ENCODE measurements at places on chromosomes 3 and 15.

DNA sequence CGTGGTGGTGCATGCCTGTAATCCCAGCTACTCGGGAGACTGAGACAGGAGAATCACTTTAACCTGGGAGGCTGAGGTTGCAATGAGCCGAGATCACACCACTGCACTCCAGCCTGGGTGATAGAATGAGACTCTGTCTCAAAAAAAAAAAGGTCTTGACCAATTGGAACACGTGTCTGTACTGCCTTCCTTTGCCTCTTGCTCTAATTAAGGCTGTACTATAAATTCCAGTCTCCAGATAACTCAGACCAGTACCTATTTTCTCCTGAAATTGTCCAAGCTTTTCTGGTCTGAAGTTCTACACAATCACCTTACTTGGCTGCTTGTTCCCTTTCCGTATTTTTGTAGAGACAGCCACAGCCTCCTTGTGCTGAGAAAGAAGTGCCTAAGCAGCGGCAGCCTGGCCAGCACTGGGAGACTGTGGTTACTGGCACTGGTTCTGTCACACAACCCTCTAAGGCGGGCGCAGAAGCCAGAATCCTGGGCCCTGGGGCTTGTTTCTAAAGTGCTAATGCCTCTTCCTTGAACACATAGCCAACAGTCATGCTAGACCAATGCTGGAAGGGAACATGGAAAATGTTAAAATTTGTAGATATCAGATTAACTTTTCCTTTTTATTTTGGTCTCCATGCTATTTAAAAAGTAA is 6.2 kb upstream of the CEP70 start:
- no peak for DNase-seq

DNA sequence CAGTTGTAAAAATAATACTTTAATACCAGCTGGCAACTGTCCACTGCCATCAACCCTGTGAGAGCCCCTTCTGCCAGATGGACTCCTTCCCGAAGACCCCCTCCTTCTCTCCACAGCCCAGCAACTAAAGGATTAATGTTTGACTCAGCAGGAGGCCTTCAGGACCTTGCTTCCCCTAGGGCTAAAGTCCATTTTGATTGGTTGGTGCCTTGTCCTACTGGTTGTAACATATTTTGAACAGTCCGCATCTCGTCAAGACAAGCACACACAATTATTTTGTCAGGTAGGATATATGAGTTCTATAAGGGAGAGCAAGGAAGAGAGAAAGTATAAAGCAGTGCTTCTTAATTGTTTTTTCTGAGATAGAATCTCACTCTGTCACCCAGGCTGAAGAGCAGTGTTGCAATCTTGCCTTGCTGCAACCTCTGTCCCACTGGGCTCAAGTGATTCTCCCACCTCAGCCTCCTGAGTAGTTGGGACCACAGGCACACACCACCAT is 18.6 kb downstream of the ACOX2 start:
- no peak for DNase-seq

GRCh38 chr3:52973806-52974205 is 72.1 kb downstream of the SFMBT1 start:
- DNase-seq = no peak

DNA sequence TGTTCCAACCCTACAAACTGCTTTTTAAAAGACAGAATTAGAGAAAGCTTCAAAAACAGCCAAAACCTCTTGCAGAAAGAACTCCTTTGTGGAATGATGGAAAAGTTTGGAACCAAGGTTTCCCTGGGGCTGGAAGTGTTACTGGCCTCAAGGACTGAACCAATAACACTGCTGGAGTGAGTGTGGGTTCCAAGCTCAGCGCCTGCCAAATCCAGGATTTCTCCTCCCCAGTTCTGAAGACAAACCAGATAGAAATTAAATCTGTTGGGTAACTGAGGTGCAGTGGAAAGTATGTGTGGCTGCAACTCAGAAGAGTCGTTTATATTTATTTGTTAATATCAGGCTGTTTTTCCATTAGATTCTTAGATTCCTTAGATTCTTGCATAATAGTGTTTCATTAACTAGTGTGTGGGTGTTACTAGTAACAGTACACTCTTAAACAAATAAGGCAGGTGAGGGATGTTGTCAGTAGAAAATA is 66.5 kb upstream of the FNDC3B start:
- DNase-seq = no peak

DNA sequence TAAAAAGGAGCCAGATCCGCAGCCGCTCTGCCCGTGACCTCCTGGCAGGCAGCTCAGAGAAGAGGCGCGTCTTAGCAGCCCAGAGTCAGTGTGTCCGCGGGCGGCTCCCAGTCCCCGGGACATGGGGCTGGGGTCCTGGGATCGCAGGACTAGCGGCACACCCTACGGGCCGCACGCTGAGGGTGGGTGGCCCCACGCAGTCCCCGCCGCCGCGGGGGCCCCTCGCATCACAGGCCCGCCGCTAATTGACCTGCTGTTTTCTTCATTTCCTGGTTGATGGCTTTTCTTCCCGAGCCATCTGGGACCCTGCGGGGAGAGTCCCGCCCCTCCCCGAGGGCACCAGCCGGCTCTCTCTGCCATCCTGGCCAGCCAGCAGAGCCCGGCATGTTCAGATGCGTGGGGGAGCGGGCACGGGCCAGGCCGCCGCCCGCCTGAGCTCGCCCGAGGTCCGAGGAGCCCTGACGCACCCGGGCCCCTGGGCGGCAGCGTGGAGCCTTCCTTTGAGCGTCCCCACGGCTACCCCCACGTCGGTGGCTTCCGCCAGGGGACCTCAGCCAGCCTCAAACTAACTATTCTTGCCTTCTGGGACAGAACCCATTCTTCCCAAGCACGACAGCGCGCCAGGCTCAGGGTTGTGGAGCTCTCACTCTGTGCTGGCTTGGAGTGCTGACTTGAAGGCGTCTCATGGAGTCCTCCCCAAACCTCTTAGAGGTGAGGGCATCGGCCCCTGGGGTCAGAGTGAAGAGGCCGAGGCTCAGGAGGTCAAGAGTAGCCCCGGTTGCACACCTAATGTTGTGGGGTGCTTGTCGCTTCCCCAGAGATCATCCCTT is 34.6 kb upstream of the CACNA2D3 start:
- DNase-seq = no peak

GRCh38 chr3:101189796-101190195 is 130.6 kb downstream of the IMPG2 start:
- DNase-seq = no peak
